ENCODE measurements at places on chromosomes 2 and 18.

DNA sequence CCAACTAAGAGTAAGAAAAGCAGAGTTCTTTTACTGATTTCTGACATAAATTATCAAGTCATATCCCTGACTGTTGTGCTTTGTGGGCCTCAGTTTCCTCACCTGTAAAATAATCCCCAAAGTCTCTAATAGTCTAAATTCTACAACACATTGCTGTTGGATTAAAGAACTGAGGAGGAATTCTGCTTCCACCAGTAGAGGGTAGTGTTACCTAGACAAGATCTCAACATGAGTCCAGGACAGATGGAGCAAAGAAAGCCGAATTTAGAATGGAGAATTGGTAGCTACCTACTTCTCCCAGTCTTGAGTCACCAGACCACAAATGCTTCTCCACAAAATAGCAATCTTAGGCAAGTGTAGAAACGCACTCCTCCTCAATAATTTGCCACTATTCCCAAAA is 462.5 kb upstream of the FSHR start:
- H3K4me3 ChIP-seq = no peak overlapping the region
- H3K27ac ChIP-seq = no peak overlapping the region
- no peaks in the 10 kb centered on the region for H3K4me1 ChIP-seq
- DNase-seq = no peak

GRCh38 chr2:15799432-15799827 is 140.9 kb upstream of the MYCN start:
- no peaks in the 10 kb centered on the region for H3K36me3 ChIP-seq
- no peaks in the 10 kb centered on the region for H3K27me3 ChIP-seq
- H3K4me3 ChIP-seq = no peak overlapping the region
- H3K27ac ChIP-seq = no peak overlapping the region

- H3K4me1 ChIP-seq = peaks cover 16% of the 10 kb centered on the region
- no peak overlapping the region for H3K4me3 ChIP-seq
- no peaks in the 10 kb centered on the region for H3K27me3 ChIP-seq
- DNase-seq = no peak
- H3K27ac ChIP-seq = no peak overlapping the region
- no peaks in the 10 kb centered on the region for H3K36me3 ChIP-seq
Measured at GRCh38 chr18:48125724-48126123, 195.3 kb upstream of the SMAD2 start.

DNA sequence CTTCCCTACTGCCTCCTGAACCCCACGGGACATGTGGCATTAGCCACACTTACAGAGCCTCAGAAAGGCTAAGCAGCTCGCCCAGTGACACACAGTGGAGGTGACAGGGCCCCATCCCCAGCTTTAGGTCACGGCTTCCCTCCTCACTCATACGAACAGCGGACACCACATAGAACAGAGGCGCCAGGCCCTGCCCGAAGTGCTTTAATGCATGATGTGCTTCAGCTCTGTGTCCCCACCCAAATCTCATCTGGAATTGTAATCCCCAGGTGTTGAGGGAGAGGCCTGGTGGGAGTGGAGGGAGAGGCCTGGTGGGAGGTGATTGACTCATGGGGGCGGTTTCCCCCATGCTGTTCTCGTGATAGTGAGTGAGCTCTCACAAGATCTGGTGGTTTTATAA is 135.3 kb downstream of the PTGR3 start:
- no peak overlapping the region for H3K27ac ChIP-seq
- peaks cover 4% of the 10 kb centered on the region for H3K4me1 ChIP-seq
- H3K36me3 ChIP-seq = no peaks in the 10 kb centered on the region
- DNase-seq = peak; percentile 30
- no peaks in the 10 kb centered on the region for H3K27me3 ChIP-seq

GRCh38 chr2:218317303-218317630 is 25.0 kb upstream of the TMBIM1 start:
- H3K4me1 ChIP-seq = peaks cover 2% of the 10 kb centered on the region
- H3K36me3 ChIP-seq = no peaks in the 10 kb centered on the region
- no peak overlapping the region for H3K27ac ChIP-seq
- H3K27me3 ChIP-seq = no peaks in the 10 kb centered on the region
- DNase-seq = no peak

DNA sequence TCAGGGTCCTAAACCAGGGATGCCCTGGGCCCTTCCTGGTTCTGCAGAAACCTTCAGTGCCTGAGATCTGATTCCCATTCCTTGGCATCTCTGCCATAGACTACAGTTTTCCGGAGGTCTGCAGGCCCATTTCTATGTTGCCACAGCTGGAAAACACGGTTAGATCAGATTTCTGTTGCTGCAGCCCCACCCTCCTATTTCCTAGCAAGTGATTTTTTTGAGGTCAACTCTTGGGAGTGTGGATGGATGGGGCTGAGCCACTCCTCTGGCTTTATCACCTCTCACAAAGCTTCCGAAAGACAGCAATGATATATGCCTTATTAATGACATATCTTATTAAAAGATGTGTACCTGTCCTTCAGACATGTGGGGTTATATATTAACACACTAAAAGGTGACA is 56.3 kb downstream of the ZAP70 start:
- no peak for DNase-seq
- no peak overlapping the region for H3K4me3 ChIP-seq
- no peaks in the 10 kb centered on the region for H3K27me3 ChIP-seq
- no peaks in the 10 kb centered on the region for H3K4me1 ChIP-seq

All from H1 (cell line).